Stimulated activated CD8-positive, alpha-beta memory T cell treated with anti-CD3 and anti-CD28 coated beads, Interleukin-15, amount 100 ng/mL, for 48 hours (primary cell): ENCODE measurements at places on chromosomes 6 and 20.
A peak's percentile ranks its signal among the peaks of the same experiment; 100 is the strongest.

GRCh38 chr20:5996765-5997164 is 46.3 kb downstream of the MCM8 start:
- peak; percentile 19 for DNase-seq

DNA sequence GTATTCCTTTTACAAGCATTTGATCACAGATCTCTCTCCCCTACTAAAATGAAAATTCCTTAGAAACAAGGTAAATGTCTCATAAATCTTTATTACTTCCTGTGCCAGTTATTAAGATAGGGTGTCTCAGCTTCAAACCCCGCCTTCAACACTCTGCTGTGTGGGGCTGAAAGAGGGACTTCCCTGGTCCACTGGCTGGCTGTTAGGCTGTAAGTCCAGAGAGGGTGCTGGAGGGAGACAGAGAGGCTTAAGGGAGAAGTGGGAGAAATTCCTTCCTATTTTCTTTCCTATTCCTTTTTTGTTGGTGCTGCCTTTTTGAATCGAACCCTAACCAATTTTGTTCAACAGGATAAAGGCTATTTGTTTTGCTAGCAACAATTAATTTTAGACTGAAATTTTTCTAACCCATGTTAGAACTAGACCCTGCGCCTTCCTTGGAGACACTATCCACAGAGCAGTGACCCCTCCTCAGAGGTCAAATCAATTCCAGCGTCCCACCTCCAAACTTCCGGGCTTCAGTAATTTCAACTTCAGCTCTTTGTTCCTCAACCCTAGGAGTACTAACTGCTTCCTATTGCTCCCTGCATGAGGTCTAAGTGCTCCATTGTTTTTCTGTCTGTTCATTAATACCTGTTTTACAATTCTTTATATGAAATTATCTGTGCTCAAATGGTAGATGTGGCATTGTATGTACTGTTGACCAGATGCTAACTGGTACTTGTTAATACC is 207.5 kb upstream of the OPRM1 start:
- no peak for DNase-seq

DNA sequence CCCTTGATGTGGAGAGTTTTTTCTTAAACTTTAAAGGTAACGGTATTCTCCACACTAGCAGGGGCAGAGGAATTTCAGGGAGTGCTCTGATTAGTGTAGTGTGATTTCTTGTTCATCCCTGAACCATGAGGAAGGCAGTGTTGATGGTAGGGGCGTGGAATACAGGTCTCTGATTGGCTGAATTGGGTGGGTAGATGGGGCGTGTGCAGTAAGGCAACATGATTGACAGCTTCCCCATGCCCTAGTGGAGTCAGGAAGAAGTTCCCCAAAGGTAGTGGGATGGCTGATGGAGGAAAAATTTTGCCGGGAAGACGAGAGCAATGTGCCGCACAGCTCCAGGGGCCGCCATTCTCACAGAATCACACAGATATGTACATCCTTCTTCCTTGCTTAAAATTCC is 97.4 kb upstream of the SALL4 start:
- no peak for DNase-seq

DNA sequence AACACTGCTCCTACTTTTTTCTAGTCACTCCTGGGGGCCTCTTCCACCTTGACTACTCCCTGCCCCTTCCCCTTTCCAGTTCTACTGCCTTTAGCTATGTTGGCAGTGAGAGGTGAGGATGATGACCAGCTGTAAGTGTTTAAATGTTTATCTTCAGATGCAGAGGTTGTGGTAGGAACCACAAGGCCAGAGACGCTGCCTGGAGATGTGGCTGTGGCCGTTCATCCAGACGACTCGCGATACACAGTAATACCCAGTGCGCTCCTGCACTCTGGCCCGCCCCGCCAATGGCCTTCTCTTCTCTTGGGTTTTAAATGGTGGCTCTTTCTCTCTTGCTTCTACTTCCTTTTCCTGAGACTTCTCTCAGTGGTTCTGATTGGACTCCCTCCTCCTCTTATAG is 4.6 kb downstream of the VARS2 start:
- DNase-seq, result no peak

GRCh38 chr6:146357578-146358430 is 185.8 kb upstream of the RAB32 start:
- no peak for DNase-seq

GRCh38 chr20:22770241-22770800 is 185.9 kb upstream of the FOXA2 start:
- no peak for DNase-seq
